ENCODE measurements at places on chromosomes 7 and 10.
A peak's percentile ranks its signal among the peaks of the same experiment; 100 is the strongest.

GRCh38 chr10:121033366-121033765 is 182.2 kb downstream of the WDR11 start:
- DNase-seq, result no peak

DNA sequence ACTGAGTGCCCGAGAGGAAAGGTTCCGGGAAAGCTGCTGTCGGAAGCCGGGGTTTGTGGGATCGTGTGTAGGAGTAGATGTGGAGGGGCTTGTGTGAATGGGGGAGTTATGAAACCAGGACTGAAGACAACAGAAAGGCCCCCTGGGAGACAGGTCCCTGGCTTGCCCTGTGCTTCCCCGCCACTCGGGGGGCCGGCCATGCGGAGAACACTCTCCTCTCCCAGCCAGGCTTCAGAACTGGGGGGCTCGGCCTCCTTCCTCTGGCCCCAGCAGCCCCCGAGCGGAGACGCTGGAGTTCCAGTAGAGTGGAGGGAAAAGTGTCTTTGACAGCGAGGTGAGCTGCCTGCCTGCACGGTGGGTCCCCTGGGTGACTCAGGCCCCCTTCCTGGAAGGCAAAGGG is 185.0 kb downstream of the MGMT start:
- DNase-seq, result no peak

GRCh38 chr10:42801135-42801534 is 18.5 kb downstream of the BMS1 start:
- DNase-seq, result no peak

- DNase-seq, result peak; percentile 26
Measured at GRCh38 chr7:38105874-38106483, 72.1 kb upstream of the STARD3NL start.

Measured in NCI-H146 (cell line).